Left colon (tissue), 2 donors: ENCODE measurements at places on chromosomes 1 and 21.

DNA sequence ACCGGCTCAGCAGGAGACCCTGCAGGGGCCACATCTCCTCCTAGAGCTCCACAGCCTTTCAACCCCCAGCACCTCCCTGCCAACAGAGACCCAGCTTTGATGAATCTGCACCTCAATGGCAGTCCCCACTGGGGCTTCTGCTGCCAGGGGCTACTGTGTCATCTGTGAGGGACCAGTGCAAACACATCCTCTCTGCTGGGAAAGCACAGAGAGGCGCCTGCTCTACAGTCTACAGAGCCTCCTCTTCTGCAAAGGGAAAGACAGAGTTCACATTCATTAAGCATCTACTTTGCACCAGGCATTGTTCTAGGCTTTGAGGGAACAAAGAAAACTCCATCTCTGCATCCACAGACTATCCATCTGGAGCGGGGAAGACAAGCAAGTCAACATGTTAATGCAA lies 125.8 kb downstream of the CAPN8 start:
- DNase-seq: no peak

DNA sequence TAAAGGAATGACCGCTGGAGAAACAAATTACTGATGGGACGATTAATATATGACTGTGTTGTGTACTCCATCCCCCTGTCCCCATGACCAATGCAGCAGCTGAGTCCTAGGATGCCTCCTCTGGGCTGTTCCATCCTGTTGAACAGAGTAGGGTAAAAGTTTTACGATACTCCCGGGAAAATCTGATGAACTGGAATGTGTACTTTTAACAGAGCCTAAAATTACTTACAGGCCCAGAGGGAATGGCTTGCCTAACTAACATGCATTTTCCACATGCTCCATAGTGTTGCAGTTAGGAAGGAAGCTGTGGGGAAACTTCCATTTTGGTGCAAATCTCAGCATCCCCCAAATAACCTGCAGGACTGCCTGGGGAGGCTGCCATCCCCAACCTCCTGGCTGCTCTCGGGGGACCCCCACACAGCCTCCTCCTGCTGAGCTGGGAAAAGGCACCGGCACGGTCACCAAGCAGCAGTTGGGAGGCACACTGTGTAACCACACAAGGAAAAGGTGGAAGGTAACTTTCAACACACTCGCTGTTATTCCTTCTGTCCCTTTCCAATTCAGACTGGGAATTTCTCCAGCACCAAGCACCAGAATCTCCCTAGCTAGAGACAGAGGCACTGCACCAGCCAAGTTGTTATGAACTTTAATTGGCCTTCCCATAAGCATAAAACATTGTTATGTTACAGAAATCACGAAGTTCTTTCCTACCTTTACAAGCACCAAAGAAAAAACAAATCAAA lies 97.2 kb downstream of the BCAR3 start:
- no peak for DNase-seq

DNA sequence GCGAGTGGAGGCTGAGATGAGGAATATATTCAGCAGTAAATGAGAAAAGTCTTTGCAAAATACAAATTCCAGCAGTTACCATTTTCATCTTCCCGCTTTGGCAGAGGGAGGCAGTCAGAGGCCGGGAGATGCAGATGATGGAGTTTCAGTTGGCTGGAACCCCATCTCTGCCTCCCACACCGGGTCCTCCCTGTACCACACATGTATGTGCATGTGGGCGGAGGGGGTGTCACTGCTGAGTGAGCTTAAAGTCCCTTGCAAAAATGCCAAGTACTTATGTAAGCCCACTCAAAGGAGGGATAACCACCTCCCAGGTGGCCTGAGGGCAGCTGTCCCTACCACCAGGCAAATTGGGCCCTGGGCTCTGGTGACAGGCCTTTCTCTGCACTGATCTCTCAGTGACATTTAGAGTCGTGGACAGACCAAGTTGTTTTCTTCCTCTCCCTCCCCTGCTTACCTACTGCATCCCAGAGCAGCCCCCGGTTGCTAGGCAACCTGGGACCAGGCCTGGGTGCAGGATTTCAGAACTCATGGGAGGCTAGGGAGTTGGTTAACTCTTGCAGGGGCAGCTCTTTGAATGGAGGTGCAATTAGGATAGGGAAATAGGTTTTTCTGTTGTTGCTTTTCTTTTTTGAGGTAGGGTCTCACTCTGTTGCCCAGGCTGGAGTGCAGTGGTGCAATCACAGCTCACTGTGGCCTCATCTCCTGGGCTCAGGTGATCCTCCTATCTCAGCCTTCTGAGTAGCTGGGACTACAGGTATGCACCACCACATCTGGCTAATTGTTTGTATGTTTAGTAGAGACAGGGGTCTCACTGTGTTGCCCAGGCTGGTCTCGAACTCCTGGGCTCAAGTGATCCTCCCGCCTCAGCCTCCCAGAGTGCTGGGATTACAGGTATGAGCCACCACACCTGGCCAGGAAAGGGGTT lies 17.1 kb upstream of the UBXN10 start:
- no peak for DNase-seq

DNA sequence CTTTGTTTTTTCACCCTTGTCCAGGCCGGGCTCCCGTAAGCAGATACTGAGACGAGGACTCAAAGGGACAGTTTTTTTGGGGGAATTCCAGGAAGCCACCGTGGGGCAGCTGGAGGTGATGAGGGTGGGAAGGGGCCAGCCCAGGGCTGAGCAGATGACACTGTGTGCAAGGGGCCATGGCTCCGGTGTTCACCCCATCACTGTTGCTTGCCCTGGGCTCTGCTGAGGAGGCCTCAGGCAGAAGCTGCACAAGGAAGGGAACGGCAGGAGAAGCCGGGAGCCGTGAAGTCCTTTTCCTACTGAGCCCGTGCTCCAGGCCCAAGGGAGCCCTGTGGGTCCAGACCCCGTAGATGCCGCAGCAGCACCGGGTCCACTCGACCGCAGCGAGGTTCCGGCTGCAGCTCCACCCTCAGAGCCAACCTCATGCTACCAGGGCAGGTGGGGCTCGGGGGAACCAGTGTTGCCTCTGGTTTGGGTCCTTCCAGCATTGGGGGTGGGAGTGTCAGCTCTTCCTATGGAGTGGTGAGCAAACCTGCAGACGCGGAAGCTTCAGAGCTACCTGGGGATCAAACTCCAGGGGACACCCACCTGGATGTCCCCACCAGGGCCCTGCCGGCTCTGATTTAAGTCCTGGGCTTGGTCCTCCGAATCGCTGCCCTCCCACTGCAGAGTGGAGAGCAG lies 4.3 kb upstream of the CALML6 start:
- no peak for DNase-seq

- DNase-seq: no peak
Observed at GRCh38 chr1:34362949-34363348, 186.2 kb downstream of the C1orf94 start.

GRCh38 chr1:244730153-244730933 lies 77.4 kb downstream of the DESI2 start:
- DNase-seq: no peak

DNA sequence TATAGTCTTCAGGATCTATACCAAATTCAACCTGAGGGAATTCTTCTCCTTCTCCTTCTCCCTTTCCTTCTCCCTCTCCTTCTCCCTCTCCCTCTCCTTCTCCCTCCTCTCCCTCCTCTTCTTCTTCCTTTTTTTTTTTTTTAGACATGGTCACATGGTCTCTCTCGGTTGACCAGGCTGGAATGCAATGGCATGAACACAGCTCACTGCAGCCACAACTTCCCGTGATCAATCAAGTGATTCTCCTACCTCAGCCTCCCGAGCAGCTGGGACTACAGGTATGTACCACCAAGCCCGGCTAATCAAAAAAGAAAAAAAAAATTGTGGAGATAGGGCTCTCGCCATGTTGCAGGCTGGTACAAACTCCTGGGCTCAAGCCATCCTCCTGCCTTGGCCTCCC lies 51.5 kb downstream of the DNAI4 start:
- no peak for DNase-seq

DNA sequence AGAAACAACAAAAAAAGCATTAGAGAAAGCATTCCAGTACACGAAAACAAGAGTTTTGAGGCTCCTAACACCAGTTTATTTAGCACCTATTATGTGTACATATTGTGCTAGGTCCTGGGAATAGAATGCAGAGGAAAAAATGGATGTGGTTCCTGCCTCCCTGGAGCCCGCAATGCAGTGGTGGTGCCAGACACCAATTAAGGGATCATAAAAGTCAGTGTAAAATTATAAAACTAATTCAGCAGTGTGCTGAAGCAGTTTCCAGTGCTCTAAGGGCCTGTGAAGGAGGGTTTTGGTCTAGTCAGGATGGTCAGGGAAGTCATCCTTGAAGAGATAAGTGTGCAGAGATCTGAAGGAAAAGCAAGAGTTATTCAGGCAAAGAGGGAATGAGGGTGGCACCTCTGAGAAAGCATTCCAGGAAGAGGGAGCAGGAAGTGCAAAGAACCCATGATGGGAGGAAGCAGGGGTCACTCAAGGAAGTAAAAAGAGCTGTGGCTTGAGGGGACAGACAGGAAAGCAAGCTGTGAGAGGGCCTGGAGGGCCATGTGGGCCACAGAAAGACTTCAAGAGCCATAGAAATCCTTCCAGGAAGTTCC lies 65.2 kb upstream of the IFNLR1 start:
- DNase-seq: no peak

DNA sequence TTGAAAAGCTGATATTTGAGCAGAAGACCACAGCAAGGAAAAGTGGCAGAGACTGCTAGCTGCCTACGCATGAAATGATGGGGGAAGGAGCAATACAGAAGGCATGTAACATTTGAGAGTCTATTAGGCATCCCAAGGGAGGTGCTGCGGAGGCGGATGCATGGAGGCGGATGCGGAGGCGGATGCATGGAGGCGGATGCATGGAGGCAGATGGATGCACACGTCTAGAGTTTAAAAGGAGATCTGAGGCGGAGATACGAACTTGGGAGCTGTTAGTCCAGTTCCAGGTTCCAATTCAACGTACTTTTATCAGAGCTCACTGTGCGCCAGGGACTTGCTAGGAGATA lies 744 bp upstream of the DDX20 start:
- no peak for DNase-seq
